ENCODE measurements at places on chromosomes 3 and 15.
A peak's percentile ranks its signal among the peaks of the same experiment; 100 is the strongest.

DNA sequence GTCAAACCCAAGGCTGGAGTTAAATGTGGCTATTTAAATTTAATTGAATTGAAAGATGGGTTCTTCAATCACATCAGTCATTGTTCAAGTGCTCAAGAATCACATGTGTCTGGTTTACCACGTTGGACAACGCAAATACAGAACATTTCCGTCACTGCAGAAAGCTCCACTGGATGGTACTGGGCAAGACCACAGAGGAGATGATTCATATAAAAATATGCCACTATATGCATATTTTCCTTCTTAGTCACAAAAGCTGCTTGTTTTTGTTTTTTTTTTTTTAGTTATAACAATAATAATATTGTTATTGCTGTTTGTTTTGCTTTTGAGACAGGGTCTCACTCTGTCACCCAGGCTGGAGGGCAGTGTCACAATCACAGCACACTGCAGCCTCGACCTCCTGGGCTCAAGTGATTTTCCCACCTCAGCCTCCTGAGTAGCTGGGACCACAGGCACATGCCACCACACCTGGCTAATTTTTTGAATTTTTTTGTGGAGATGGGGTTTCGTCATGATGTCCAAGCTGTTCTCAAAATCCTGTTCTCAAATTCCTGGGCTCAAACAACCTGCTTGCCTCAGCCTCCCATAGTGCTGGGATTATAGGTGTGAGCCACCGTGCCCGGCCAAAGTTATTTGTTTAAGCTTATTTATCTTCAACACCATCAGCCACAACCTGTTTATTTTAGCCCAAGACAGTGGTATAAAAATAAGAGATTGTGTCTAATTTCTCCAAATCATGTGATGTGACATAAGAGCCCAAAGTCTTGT lies 19.4 kb downstream of the RTP3 start:
- DNase-seq = no peak

DNA sequence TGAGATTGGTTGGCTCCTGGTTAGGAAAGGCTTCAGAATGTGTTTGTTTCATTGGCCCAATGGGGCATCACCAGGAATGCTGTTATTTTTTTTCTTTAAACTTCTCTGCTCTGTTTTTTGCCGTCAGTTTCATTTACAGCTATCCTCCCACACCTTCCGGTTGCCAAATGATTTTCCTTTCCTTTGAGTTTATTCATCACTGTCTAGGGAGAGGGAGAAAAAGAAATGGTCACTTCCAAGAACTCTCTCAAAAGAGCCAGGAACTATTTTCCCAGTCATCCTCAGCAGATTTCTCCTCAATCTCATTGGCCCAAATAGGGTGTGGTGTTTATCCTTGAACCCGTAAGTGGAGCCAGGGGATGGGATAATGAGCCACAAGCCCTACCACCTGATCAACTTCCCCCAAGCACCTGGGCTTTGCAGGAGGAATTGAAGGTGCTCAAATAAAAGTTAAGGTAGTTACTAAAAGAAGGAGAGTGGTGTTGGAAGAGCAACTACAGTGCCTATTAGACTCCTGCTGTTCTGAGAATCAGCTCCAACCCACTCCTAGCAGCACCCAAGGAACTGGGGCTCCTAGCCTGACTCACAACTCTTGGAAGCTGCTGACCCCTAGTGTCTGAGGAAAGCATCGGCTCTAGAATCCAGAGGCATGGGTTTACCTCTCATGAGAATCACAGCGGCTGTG lies 183.8 kb upstream of the IL12A start:
- peak; percentile 8 for DNase-seq

- no peak for DNase-seq
These were observed 1.5 kb upstream of the FBXO22 start for GRCh38 chr15:75902129-75902557.

GRCh38 chr3:15899388-15899787 lies 101.6 kb upstream of the ANKRD28 start:
- peak; percentile 14 for DNase-seq

DNA sequence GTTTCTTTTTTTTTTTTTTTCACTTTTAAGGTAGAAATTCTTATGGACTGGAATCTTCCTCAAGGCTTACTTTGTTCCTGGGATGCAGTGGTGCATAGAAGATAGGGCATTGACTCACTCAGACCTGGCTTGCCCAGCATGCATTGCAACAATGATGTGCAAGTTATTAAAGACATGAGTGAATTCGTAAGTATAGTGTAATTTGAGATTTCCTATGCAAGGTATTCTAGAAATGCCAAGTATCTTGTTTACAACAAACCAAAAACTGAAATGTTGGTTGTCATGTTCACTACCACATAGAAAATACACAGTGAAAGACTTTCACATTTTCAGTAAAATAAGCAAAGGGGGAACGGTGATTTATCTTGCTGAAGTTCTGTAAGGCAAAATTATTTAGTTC lies 56.5 kb upstream of the FNDC3B start:
- no peak for DNase-seq

DNA sequence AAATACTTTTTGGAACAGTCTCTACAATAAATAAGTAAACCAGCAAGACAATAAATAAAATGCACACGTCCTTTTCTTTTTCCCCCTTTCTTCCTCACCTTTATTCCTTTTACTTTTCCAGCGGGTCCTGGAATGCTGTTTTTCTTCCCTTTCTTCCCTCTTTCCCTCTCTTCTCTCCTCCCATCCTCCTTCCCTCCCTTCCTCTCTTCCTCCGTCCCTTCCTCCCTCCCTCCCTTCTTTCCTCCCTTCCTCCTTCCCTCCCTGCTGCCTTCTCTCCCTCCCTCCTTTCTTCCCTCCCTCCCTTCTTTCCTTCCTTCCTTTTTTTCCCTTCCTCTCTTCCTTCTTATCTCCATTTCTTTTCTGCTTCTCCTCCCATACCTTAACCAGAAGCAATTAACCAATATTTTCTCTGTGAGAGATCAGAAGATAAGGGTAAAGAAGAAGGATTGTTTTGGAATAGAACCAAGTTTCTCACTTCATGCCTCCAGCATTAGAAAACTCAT lies 3.3 kb upstream of the IL17RE start:
- DNase-seq = no peak

DNA sequence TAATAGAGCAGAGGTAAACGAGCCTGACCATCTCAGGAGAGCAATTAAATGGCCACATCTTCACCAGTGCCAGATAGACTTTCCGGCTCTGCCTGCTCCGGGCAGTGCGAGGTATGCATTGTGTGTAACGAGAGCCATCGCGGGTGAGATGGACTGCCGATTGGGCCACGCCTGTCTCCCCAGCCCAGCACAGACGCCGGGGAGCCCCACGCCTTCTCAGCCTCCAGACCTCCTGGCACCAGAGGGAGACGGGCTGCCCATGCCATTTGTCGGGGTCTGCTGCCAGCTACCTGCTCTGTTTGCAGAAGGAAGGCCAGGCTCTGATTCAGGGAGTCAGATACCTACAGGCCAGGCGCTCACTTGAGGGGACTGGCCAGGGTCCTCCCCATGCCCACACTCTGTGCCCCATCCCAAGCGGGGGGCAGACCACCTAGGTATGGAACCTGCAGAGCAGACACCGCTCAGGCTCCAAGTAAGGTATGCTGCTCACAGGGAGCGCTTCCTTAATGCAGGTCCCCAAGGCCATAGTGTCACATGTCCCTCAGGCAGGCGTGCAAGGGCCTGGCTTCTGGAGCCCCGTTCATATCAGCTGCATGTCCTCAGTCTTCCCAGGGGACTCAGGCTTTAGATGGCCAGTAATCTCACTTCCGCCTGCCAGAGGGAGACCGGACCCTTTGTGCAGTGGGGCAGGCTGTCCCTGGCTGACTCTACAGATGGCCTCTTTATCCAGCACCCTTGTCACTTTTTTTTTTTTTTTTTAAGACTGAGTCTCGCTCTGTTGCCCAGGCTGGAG lies 62.2 kb downstream of the DNAJB8 start:
- DNase-seq = no peak

DNA sequence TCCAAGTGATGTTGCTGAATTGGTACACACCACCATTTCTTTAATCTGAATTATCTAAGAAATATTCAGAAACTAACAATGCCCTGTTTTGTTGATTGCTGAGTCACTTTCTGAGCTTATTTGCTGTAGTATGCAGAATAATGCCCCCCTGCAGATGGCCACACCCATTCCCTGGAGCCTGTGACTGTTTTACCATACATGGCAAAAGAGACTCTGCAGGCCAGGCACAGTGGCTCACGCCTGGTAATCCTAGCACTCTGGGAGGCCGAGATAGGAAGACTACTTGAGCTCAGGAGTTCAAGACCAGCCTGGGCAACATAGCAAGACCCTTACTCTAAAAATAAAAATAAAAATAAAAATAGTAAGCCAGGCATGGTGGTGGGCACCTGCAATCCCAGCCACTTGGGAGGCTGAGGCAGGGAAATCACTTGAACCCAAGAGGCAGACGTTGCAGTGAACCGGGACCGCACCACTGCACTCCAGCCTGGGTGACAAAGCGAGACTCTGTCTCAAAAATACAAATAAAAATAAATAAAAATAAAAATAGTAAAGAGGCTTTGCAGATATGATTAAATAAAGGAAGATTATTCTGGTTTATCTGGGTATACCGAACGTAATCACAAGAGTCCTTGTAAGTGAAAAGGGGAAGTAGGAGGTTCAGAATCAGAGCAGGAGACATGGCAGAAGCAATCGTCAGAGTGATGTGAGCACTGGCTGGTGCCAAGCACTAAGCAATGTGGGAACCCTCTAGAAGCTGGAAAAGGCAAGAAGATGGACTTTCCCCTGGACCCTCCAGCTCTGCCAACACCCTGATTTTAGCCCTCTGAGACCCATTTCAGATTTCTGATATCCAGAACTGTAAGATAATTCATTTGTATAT lies 19.0 kb downstream of the PCYT1A start:
- peak; percentile 36 for DNase-seq

- DNase-seq = no peak
These were observed 7.8 kb downstream of the OCA2 start for GRCh38 chr15:28091313-28091712.

- no peak for DNase-seq
These were observed 1.6 kb downstream of the CALML4 start for GRCh38 chr15:68203486-68203885.

GRCh38 chr3:11198495-11198894 lies 44.2 kb downstream of the HRH1 start:
- no peak for DNase-seq

GRCh38 chr3:65783117-65783516 lies 255.6 kb downstream of the MAGI1 start:
- no peak for DNase-seq

DNA sequence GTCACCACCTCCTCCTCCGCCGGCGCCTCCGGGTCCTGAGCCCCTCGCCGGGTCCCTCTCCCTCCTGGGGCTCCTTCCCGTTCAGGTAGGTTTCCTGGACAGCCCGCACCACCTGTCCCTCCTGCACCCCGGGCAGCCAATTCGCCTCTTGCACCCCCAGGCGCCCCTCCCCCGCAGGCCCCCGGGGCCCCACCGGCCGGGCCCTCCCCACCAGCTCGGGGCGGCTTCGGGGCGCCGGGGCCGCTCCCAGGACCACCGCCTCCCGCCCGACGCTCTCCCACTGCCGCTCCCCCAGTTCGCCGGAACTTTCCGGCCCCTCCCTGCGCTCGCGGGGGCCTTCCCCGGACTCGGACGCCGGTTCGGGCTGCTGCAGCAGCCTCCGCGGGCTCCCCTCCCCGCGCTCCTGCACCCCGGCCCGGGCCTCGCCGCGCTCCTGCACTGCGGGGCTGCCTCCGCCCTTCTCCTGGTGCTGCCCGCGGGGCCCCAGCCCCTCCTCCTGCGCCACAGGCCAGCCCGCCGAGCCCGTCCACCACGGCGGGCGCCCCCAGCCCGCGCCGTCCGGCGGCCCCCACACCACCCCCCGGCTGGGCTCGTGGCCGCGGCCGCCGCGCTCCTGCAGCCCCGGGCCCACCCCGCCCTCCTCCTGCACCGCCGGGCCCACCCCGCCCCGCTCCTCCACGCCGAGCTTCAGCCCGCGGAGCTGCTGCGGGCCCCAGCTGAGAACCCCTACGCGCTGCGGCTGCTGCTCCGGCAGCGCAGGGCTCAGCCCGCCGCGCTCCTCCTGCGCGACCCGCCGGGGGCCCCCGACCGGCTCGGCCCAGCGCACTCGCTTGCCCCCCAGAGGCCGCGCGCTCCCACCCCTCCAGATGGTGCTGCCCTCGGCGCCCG lies 587 bp upstream of the TNK2 start:
- DNase-seq = peak; percentile 21

DNA sequence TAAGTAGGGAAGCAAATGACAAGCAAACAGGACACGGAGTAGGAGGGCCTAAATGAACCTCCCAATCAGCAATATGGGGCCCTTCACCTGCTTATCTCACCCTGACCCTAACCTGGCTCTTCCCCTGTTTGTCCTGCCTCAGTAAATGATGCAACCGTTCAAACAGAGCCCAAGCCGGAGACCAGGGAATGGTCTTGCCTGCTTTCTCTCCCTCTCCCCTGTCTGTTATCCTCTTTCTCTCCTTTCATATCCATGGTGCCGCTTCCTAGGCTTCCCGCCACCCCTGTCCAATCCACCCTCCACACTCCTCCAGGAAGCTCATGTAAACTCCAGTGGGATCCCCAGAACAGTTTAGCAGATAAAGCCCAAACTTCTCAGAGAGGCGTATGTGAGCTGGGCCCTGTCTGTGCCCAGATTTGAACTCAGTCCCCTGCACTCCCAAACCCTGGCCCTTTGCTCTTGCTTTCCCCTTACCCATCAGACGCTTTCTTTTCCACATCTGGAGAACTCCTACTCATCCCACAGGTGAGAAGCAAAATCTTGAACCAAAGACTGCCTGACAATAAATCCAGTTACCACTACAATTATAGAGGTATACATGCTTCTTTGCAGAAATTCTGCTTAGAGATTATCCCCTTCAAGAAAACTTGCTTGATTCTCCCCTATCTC lies 45.7 kb upstream of the STT3B start:
- DNase-seq = no peak

DNA sequence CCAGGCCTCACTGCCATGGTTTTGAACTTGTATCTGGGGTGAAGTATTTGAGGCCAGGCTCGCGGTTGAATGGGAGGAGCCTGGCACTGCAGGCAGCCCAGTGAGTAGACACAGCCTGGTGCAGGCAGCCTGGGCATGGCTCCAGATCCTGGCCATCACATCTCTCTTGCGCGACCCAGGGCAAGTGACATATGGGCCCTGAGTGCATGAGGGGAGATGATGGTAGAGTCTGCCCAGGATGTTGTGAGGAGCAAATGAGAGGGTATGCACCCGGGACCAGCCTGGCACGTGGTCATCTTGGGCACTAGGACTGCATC lies 103.5 kb downstream of the TBC1D2B start:
- peak; percentile 74 for DNase-seq

GRCh38 chr3:113262304-113262665 lies 50.9 kb downstream of the BOC start:
- DNase-seq = no peak

GRCh38 chr15:74387621-74388362 lies 20.3 kb upstream of the CYP11A1 start:
- no peak for DNase-seq

DNA sequence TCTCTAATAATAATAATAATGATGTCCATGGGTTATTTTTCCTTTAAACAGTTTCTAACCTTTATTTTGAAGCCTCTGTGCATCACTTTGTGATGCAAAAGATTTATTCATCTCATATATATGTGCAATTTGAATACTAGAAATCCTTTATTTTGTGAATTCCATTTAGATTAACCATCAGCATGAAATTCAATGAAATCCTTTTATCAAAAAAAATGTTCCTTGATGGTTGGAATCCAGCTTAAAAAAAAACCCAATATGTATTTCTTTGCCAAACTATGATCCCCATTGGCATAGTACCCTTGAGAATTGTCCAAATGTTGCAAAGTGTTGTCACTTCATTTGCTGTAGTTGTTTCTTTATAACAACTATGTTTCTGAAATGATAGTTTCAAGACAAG lies 7.4 kb downstream of the TBC1D23 start:
- no peak for DNase-seq

Measured in hematopoietic multipotent progenitor cell treated with erythropoietin and hydrocortisone succinate and interleukin-3 and kit ligand, for 15 days (in vitro differentiated cells).